ENCODE measurements at places on chromosomes 16 and 17.

DNA sequence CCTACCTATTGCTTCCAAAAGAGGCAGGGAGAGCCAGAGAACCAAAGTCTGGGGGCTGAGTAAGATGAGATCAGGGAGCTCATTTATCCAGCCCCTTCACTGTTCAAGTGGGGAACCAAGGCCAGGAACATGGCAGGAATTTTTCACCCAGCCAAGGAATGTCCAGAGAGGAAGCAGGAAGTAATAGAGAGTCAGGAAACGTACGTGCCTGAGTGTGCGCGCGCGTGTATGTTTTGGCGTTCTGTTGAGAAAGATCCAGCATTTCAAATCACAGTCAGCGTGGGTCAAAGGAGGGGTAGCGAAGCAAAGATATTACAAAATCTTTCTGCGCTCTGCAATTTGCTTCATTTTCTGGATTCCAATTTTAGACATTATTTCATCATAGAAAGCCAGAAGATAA lies 41.9 kb upstream of the WSCD1 start:
- DNase-seq, result no peak

GRCh38 chr16:11405331-11406176 lies 60.3 kb downstream of the RMI2 start:
- DNase-seq, result no peak

DNA sequence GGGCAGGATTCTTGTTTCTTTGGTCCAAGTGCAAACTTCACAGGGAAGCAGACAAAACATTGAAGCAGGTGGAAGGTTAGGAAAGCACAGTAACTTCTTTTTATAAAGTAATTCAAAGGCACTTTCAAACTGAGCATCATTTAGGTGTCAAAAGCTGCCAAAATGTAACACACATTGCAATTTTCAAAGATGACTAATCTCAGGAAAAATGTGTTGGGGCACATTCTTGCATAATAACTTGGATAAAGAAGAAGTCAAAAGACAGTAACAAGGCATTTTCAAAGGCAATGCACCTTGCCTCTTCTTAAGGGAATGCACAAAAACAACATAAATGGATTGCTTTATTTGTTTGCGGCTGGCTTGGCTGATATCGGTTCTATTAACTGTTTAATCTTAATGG lies 3.6 kb downstream of the KCNJ2 start:
- DNase-seq, result no peak

- DNase-seq, result no peak
Observed at GRCh38 chr16:11480634-11481033, 106.1 kb downstream of the LITAF start.

GRCh38 chr16:77574867-77575624 lies 140.2 kb upstream of the ADAMTS18 start:
- no peak for DNase-seq

- DNase-seq, result no peak
Observed at GRCh38 chr17:32946375-32947135, 18.6 kb downstream of the TMEM98 start.

DNA sequence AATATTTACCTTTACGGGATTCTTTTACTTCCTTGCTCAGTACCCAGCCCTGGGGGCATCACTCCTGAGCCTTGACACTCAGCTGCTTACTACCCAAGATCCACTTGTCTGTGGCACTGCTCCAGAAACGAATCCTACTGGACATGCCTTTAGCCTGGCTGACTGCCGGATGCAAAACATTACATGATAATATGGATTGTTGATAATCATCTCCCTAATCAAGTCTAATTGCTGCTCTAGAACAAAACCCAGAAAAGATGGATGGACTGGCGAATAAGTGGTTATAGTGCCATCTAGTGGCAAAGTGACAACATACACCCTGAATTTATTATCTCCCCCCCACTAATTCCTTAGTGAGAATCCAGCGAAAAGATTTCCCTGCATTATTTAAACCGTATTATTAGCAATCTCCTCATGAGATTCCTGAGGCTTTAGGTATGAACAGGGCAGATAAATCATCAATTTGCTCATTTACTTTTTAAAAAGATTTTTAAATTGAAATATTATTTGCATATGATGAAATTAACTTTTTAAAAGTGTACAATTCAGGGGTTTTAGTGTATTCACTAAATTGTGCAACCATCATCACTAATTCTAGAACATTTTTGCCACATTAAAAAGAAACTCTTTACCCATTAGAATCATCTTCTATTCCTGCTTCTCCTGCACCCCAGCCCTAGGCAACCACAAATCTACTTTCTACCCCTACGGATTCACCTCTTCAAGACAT lies 61.6 kb downstream of the RGS9 start:
- no peak for DNase-seq

DNA sequence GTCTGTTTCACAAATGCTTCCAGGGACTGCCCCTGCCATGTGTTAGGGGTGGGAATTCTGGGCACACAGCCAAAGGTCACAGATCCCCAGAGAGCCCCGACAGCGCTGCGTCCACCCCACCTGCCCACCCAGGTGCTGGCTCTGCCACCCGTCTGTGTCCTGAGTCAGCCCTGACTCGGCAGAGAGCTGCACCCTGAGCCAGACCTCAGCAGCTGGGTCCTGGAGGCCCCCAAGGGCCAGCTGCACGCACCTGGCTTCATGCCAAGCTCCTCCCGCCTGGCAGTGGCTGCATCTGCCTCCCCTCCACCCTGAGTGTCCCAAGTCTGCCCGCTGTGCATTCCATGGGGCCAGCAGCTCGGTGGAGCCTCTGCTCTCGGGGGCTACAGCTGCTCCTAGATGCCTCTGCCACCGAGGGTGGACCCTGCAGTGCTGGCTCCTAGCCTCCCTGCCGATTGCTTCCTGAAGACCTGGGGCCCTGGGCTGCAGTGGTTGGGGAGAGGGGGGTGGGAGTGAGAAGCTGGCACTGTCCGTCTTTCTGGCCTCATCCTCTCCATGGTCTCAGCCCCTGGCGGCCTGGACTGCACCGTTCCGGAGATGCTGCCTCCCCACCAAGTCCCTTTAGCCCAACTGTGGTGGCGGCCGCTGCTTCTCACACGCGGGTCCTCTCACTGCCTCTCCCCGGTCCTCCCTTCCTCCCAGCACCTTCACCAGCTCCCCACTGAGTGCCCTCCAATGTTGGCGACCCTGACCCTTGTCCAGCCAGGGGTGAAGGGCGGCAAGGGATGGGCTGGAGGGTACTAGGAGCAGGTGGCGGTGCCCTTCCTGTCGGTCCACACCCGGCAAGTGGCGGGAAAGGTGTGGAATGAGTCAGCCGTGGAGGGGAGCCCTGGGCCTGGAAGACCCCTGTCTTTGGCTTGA lies 3.0 kb downstream of the SECTM1 start:
- no peak for DNase-seq

All from NCI-H1930 (cell line).